ENCODE measurements at places on chromosomes 13 and 19. TPM values are rescaled to one million over a fixed set of nuclear protein-coding genes. Genes with fewer than 3 reads are reported as not detected.

GARIN5A gene
- total RNA-seq: 0.66 TPM

PEAK3 gene
- not detected for total RNA-seq

TLE6 gene
- total RNA-seq: 0.51 TPM

ZNF296 gene
- total RNA-seq: not detected

FFAR3 gene
- total RNA-seq: not detected

- no peaks in the 10 kb centered on the region for H3K27me3 ChIP-seq
- no peak overlapping the region for H3K4me3 ChIP-seq
- peak; percentile 69 for DNase-seq
- peaks cover 5% of the 10 kb centered on the region for H3K4me1 ChIP-seq
- no peaks in the 10 kb centered on the region for H3K36me3 ChIP-seq
- H3K27ac ChIP-seq: no peak overlapping the region
Measured at GRCh38 chr13:30020726-30021312, 170.4 kb upstream of the UBL3 start.

DNA sequence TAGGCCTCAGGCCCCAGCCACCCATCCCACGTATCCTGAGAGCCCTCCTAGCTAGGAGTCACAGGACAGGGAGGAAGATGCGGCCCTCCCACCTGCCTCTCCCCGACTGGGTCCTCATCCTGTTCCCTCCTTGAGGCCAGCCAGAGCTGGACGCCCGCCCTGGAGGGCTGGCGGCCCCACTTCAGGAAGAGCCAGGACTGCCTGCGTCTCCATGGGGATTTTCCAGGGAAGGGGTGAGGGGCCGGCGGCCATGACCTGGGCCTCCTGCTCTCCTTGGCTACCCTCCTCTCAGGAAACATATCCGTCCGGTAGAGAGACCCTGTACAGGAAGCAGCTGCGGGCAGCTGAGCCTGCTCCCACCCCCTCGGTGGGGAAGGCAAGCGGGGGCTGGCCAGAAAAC, 11.3 kb upstream of the PRKD2 start:
- H3K27me3 ChIP-seq: no peaks in the 10 kb centered on the region
- DNase-seq: no peak
- H3K4me1 ChIP-seq: peaks cover 12% of the 10 kb centered on the region
- H3K4me3 ChIP-seq: no peak overlapping the region
- H3K36me3 ChIP-seq: peaks cover 62% of the 10 kb centered on the region

GRCh38 chr19:29715701-29716581, 880 bp upstream of the C19orf12 start:
- peaks cover 6% of the 10 kb centered on the region for H3K4me1 ChIP-seq
- no peaks in the 10 kb centered on the region for H3K27me3 ChIP-seq
- peak overlapping the region; percentile 78 for H3K4me3 ChIP-seq

DNA sequence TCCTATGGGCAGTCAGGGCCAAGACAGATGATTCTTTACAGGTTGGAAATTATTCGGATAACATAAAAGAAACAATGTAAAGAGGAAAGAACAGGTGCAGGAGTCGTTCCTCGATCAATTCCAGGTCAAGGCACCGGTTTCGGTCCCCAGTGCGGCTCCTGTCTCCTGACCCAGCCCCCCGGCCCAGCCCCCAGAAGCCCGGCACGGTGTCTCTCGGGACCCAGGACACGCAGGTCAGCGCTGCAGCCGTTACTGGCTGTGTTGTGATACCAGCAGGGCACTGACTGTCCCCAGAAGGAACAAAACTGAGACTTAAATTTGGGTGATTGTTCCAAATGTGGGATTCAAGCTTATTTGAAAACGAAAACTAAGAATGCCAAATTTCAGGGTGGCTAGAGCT, 8.5 kb downstream of the RASA3 start:
- no peaks in the 10 kb centered on the region for H3K27me3 ChIP-seq
- DNase-seq: no peak
- no peak overlapping the region for H3K4me3 ChIP-seq
- peaks cover 32% of the 10 kb centered on the region for H3K4me1 ChIP-seq
- H3K27ac ChIP-seq: peak overlapping the region; percentile 75

DNA sequence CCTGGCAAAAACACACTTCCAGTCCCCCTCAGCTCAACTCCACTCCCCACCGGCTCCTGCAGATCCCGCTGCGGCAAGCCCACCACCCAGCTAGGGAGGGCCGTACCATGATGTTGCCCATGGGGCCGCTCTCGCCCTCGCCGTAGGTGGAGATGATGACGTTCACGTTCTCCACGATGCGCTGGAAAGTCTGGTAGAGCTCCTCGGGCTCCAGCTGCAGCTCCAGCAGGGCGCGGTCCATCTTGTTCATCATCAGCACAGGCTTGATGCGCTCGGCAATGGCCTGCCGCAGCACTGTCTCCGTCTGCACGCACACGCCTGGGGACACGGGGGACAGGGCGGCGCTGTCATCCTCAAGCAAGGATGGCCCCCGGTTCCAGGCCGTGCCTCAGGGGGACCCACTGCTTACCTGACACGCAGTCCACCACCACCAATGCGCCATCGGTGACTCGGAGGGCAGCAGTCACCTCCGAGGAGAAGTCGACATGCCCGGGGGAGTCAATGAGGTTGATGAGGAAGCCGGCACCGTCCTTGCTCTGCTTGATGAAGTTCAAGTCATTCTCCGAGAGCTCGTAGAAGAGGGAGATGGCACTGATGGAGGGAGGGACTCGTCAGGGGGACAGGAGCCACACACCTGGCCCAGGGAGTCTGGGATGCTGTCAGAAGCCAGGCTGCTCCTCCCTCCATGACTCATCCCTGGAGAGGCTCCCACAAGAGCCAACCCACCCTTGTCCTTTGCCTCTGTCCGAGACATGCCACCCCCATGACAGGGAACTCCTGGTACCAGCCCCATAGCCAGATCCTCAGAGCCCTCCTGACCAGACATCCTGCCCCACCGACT, 2.3 kb downstream of the EEF2 start:
- no peaks in the 10 kb centered on the region for H3K27me3 ChIP-seq
- H3K4me3 ChIP-seq: peak overlapping the region; percentile 91
- peaks cover 57% of the 10 kb centered on the region for H3K36me3 ChIP-seq
- H3K27ac ChIP-seq: peak overlapping the region; percentile 94
- peaks cover 22% of the 10 kb centered on the region for H3K4me1 ChIP-seq

GRCh38 chr13:105196052-105196451, 1339.4 kb downstream of the EFNB2 start:
- no peaks in the 10 kb centered on the region for H3K4me1 ChIP-seq
- DNase-seq: peak; percentile 39
- no peaks in the 10 kb centered on the region for H3K27me3 ChIP-seq
- no peak overlapping the region for H3K4me3 ChIP-seq
- H3K36me3 ChIP-seq: no peaks in the 10 kb centered on the region
- H3K27ac ChIP-seq: no peak overlapping the region

DNA sequence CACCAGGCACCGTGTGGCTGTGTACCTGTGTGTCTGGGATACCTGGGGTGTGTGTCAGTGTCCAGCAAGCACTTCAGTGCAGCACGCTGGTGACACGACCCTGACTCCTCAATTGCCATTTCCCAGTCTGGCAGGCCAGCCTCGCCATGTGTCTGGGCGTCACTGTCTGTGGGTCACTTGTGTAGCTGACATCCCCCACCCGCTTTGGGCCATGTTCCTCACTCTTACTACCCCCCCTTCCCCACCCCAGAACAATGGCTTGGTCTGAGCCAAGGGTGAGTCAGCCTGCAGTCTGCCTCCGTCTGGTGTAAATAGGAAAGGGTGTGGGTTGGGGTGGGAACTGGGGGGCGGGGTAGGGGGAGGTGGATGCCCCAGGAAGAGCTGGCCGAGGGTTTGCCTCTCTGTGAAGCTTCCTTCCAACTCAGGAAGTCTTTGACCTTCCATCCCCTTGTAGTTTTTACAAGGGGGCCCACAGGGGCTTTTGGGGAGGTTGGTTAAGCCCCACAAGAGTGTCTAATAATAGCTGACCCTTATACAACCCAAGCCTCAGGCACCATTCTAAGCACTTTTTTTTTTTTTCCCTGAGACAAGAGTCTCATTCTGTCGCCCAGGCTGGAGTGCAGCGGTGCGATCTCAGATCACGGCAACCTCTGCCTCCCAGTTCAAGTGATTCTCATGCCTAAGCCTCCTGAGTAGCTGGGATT, 17.6 kb downstream of the NOVA2 start:
- H3K4me3 ChIP-seq: no peak overlapping the region
- no peak for DNase-seq
- H3K4me1 ChIP-seq: no peaks in the 10 kb centered on the region
- H3K36me3 ChIP-seq: no peaks in the 10 kb centered on the region
- H3K27ac ChIP-seq: no peak overlapping the region
- H3K27me3 ChIP-seq: peaks cover 12% of the 10 kb centered on the region

- no peaks in the 10 kb centered on the region for H3K27me3 ChIP-seq
- H3K27ac ChIP-seq: no peak overlapping the region
- no peak for DNase-seq
- no peak overlapping the region for H3K4me3 ChIP-seq
- no peaks in the 10 kb centered on the region for H3K36me3 ChIP-seq
- H3K4me1 ChIP-seq: no peaks in the 10 kb centered on the region
Measured at GRCh38 chr19:53019684-53020083, 6.0 kb downstream of the ERVV-1 start.

- H3K27ac ChIP-seq: no peak overlapping the region
- no peak overlapping the region for H3K4me3 ChIP-seq
- H3K27me3 ChIP-seq: no peaks in the 10 kb centered on the region
- no peak for DNase-seq
Measured at GRCh38 chr19:39867133-39867532, 21.0 kb upstream of the FBL start.

- H3K27ac ChIP-seq: no peak overlapping the region
- no peak overlapping the region for H3K4me3 ChIP-seq
- H3K27me3 ChIP-seq: no peaks in the 10 kb centered on the region
- DNase-seq: peak; percentile 82
- peaks cover 22% of the 10 kb centered on the region for H3K4me1 ChIP-seq
- no peaks in the 10 kb centered on the region for H3K36me3 ChIP-seq
Measured at GRCh38 chr19:11530432-11530831, 1.5 kb upstream of the ECSIT start.

DNA sequence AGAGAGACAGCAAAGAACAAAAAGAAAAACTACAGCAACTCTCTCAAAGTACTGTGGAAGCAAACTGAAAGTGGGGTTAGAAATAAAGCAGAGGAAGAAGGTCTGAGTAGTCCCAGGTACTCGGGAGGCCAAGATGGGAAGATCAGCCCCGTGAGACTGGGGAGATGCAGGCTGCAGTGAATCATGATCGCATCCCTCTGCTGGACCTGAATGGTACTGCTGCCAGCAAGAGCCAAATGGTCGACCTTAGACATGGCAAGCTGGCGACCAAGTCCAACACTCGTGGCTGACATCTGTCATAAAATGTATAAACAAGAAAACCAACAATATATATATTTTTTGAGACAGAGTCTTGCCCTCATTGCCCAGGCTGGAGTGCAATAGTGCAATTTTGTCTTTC, 33.7 kb upstream of the ZNF724 start:
- H3K4me1 ChIP-seq: no peaks in the 10 kb centered on the region
- no peak overlapping the region for H3K27ac ChIP-seq
- peak; percentile 9 for DNase-seq
- H3K36me3 ChIP-seq: no peaks in the 10 kb centered on the region
- no peaks in the 10 kb centered on the region for H3K27me3 ChIP-seq
